ENCODE measurements at places on chromosomes 4 and X. TPM values are rescaled to one million over a fixed set of nuclear protein-coding genes. Genes with fewer than 3 reads are reported as not detected.

DNA sequence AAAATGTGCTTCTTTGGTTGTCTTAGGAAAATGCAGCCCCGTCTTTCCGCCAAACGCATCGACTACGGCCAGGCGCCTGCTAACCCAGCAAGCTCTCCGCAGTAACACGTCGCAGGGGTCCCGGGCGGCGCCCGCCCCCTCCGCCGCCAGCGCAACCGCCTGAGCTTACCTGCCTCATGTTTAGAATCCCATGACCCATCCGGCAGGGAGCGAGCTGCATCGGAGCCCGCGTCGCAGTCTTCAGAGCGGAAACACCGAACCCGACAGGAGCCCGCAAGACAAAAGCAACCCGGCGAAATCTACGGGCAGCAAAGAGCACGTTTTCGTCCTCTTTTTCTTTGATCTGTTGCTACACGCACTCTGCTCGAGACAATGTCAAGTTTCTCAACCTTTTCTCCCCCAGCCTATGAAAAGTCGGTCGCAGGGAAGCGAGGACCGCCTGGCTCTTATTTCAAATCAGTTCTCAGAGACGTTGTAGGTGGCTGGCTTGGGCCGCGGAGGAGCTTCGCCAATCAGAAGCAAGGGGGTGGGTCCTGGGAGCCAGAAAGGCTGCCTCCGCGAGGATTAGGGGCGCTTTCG lies at the start of gene MID1:
Gene MID1, minus strand, starts transcription at position 465 of the 579 bp plus-strand sequence. CDS start 53,038 bp downstream, outside the sequence.
- H3K27me3 ChIP-seq: no peaks in the 10 kb centered on the region
- peak within 1 kb of the TSS; percentile 88 for H3K27ac ChIP-seq
- H3K36me3 ChIP-seq: peaks cover 6% of the 10 kb centered on the region
- peak; percentile 82 for DNase-seq
- H3K4me3 ChIP-seq: peak within 1 kb of the TSS; percentile 85
- H3K4me1 ChIP-seq: peaks cover 7% of the 10 kb centered on the region

Gene TMEM255A
- total RNA-seq: 0.20 TPM

Gene INTS6L
- total RNA-seq: 7.4 TPM

DNA sequence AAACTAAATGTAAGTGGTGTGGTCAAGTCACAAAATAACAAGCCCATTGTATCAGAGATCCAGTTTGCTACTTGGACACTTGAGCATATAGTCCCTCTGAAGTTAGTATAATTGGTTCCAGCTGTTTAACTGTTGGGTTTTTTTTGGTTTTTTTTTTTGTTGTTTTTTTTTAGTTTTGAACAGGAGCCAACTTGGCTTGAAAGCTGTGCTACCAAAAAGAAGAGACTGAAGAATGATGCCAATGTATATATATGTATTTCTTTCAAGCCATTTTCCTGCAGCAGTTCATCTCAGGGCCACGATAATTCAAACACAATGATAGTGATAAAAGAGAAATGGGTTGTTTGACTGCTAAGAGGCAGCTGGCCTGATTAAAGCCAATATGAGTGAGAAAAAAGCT lies 138.3 kb downstream of the PCDH18 start:
- H3K4me3 ChIP-seq: no peak overlapping the region
- DNase-seq: no peak
- H3K27ac ChIP-seq: no peak overlapping the region
- H3K4me1 ChIP-seq: no peaks in the 10 kb centered on the region
- H3K27me3 ChIP-seq: no peaks in the 10 kb centered on the region

DNA sequence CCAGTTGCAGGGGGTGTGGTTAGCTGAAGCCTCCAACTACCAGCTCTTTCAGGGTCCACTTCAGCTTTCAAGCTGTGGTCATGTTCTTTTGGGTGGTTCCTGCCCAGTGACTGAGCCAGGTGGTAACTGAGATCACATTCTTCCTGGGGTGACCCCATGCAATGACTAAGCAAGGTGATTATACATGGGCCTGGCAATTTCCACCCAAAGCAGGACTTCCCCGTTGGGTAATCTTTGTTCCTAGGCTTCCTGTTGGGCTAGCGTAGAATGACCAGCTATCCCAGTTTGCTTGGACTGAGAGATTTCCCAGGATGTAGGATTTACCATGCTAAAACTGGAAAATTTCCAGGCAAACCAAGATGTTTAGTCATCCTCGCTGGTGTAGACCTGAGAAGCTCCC lies 18.4 kb upstream of the MAGEB17 start:
- H3K27me3 ChIP-seq: no peaks in the 10 kb centered on the region
- H3K4me3 ChIP-seq: no peak overlapping the region
- no peak for DNase-seq
- H3K27ac ChIP-seq: no peak overlapping the region

Gene GALNTL6
- not detected for total RNA-seq

Gene AFF1
- 68.9 TPM for total RNA-seq

DNA sequence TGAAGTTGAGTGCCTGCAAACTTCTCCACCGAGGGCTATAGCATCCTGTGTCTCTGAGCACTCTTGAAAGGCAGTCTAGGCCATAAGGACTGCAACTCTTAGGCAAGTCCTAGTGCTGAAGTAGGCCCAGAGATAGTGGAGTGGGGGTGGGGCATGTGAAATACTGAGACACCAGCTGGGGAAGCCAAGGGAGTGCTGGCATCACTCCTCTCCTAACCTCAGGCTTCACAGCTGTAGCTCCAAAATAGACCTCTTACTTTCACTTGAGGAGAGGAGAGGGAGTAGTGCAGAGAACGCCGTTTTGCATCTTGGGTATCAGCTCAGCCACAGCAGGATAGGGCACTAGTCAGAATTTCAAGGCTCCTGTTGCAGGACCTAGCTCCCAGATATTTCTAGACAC lies 56.2 kb upstream of the CYSLTR1 start:
- no peak for DNase-seq
- no peaks in the 10 kb centered on the region for H3K4me1 ChIP-seq
- no peak overlapping the region for H3K4me3 ChIP-seq
- H3K36me3 ChIP-seq: peaks cover 7% of the 10 kb centered on the region
- H3K27ac ChIP-seq: no peak overlapping the region

Gene GRID2
- total RNA-seq: 19.4 TPM

- no peaks in the 10 kb centered on the region for H3K36me3 ChIP-seq
- DNase-seq: no peak
- no peaks in the 10 kb centered on the region for H3K27me3 ChIP-seq
- H3K4me3 ChIP-seq: no peak overlapping the region
- H3K27ac ChIP-seq: no peak overlapping the region
These were observed 17.6 kb downstream of the NFKB1 start for GRCh38 chr4:102518703-102519131.
